ENCODE measurements at places on chromosomes 12 and 14.

DNA sequence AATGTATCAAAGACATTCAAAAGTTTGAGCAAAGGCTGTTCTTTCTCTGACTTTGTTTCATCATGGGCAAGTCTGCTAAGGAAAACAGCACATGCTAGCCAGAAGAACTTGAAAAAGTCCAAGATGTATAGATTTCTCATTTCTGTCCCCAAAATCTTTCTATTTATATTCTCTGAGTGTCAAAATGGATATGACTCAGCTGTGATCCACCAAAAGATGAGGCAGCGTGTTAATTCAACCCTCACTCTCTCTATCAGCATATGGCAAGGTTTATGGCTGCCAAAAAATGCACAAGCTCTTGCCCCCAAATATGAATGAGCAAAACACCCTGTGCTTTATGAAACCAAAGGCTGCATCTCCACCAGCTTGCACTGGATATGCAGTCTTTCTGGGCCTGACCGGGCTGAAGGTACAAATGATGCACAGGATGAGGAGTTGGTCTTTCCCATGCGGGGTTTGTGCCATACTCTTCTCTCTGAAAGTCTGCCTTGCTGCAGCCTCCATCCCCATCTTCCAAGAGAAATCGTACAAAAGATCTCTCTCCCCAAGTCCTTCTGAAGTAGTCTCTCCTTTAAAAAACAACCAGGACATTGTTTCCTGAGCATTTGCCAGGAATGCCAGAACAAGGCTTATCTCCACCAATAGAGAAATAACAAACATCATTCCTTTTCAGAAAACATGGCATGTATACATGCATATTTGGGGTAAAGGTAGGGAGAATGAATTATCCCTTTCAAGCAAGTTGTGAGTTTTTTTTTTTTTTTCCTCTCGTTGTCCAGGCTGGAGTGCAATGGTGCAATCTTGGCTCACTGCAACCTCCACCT lies 203.4 kb downstream of the TMX1 start:
- peak; percentile 88 for DNase-seq

- no peak for DNase-seq
Measured at GRCh38 chr12:63823040-63823439, 21.5 kb upstream of the SRGAP1 start.

GRCh38 chr14:36096090-36096489 lies 80.4 kb downstream of the PTCSC3 start:
- peak; percentile 43 for DNase-seq

- peak; percentile 74 for DNase-seq
Measured at GRCh38 chr14:84064316-84065125, 1465.4 kb upstream of the FLRT2 start.

GRCh38 chr14:99819514-99819913 lies 26.3 kb downstream of the EML1 start:
- no peak for DNase-seq

GRCh38 chr12:126312457-126312856 lies 1247.2 kb downstream of the AACS start:
- no peak for DNase-seq

GRCh38 chr14:57189070-57189469 lies 79.6 kb downstream of the EXOC5 start:
- DNase-seq, result peak; percentile 19

DNA sequence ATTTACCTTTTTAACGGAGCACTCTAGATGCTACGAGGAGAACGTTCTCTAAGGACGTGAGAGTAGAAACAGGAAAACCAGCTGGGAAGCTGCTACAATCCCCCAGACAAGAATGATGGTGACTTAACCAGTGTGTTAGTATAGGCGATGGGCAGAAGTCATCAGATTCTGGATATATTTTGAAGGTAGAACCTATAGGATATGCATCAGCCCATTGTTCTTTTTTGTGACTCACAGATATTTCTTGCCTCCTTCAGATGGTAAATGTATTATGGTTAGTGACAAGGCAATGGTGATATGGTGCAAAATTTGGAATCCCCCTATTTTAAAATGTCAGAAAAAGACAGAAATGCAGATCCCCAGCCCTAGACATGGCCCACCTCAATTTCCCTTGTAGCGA lies 258.2 kb downstream of the PHLDA1 start:
- no peak for DNase-seq

DNA sequence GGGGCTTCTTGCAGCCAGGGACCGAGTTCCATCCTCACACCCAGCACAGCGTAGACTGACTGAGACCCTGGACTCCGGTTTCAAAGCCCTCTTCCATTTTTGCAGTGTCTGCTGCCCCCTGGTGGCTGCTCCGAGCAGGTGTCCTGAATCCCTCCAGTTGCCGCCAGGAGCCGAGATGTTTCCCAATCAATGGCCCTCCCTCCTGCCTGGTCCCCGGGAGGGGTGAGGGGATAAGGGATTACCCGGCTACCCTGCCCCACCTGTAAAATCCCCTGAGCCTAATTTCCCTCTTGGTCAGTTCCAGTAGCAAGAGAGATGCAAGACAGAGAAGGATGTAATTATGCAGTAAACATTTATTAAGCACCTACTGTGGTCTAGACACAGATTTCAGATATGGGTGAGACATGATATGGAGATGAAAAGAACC lies 55.0 kb downstream of the PHETA1 start:
- peak; percentile 53 for DNase-seq

GRCh38 chr12:38144601-38145436 lies 171.8 kb upstream of the ALG10B start:
- DNase-seq, result no peak

DNA sequence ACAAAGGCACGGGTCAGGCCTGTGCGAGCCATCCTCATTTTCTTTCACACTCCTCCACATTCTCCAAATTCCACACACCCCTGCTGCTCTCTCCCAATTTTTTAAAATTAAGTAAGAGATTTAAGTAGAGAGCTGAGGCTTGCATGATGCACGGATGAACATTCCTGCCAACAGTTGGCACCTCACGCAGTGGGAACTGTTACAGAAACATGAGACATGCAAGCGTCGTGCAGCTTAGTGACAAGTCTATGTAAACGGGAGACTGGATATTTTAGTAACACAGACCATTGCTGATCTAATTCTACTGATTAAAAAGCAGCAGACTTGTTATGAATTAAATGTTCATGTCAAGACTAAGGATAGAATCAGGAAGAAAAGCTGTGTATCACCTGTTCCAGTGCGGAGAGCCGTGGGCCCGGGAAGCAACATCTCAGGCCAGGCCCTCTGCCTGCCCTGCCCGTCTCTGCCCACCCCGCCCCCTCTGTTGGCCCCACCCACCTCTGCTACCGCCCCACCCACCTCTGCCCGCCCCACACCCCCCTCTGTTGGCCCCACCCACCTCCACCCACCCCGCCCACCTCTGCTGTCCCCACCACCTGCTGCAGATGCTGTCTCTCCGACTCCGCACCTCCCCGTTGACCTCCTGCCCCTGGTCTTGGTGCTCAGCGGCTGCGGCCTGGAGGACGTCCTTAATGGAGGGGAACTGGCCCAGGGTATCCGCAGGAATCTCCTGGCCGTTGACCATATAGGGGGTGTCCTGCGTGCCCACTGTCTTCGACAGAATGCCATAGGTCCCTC lies 21.2 kb downstream of the GOLGA3 start:
- DNase-seq, result no peak

DNA sequence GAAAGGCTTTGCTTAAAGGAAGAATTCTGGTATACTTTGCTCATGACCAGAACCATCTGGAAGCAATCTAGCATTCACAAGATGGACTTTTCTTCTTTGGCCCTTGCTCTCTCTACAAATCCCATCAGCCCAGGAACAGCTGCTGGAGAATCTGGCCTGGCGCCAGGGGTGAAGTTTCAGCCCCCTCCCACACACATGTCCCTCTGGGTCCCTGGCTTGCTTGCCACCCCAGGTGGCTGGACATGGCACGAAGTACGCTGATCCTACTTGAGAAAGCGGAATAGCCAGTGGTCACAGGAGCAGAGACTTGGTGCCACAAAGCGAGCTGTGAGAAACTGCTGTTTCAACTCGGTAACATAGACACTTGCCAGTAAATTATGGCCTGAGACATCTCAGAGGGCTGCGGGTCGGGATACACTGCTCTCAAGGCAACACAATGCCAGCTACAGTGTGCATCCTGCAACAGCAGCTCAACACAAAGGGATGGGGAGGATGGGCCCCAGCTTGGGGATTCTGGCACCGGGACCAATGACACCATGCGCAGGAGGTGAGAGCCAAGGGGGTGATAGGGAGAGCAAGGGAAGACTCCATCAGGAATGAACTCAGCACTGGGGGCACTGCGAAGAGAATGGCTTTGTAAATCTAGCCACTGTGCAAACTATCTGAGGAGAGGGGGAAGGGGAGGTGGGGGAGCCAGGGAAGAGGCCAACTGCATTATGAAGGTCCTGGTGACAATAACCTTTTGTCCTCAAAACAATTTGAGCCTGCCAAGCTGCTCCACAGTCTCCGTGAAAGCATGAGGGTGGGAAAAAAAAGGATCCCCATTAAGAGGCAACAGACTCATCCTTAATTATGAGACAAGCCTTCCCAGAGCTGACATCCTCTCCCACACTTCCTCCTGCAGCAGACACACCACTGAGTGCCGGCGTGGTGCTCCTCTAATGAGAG lies 219.9 kb downstream of the PPM1H start:
- DNase-seq, result no peak
